Caco-2 (cell line): ENCODE measurements at places on chromosomes 1 and 21.

DNA sequence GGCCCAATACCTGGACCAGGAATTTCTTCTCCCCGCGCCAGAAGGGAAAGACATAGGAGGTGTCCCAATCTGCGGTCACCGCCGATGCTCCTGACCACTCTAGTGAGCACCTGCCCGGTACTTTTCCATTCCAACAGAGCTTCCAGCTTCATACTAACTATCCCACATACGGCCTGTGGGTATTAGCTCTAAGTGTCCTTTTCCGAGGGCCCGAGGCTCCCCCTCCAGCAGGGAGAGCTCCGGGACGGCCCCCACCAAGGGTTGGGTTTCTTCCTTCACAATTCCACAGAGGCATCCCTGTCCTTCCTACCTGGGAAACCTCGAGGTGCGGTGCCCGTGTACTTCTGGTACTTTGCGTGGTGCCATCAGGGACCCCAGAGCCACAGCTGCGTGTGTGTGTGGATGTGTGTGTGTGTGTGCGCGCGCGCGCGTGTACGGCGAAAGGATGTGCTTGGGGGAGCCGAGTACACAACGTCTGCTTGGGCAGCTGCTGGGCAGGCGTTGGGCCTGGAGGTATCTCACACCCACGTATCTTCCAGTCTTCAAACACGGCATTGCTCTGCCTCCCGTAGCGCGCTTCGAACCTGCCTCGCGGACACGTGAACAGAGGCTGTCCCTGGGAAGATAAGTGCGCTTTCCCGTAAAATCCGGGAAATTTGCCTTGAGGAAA lies 2.4 kb upstream of the SIM2 start:
- no peak for DNase-seq

DNA sequence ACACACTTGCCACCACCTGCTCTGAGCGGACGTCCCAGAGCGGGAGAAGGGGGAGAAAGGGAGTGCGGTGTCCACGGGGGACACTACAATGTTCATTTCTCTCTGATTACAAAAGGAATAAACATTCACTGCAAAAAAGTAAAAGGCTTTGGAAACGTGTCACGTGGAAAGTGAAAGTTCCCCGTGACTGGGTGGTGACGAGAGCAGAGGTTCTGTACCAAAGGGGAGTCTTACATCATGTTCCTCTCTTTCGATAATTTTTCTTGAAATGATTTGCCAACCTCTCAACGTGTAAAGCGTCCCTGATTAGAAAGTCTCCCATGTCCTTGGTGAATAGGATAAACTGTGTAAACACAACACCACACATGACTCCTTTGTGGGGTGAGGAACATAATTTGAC lies 22.0 kb upstream of the PRDM15 start:
- DNase-seq = no peak

DNA sequence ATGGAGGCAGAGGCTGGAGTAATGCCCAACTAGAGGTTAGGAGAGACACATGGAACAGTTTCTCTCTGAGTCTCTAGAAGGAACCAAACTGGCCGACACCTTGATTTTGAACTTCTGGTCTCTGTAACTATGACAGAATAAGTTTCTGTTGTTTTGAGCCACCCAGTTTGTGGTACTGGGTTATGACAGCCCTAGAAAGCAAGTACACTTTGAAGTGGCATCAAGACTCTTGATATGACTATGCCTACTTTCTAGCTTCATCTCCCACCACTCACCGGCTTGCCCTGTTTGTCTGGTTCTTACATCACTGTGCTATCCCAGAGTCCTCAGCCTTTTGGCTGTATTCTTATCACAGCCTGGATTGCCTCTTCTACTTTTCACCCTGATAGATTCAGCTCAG lies 230.3 kb upstream of the USP24 start:
- DNase-seq = no peak

DNA sequence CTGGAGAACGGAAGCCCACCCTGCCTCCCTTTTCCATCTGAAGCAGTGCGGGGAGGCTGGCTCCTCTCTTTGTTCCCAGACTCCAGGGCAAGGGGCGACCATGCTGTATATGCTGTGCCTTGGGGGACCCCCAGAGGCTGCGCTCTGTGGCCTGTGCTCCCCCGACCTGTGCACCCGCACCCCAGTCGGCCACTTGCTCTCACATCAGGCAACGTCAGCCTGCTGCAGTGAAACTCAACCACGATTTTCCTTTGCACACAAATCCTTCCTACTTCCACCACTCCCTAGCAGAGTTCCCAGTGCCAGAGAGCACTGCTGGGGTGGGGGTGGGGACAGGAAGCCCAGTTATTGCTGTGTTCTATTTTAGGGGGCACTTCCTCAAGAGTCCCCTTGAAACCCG lies 52.5 kb downstream of the SIM2 start:
- no peak for DNase-seq

GRCh38 chr1:2472561-2473177 lies 3.4 kb upstream of the PLCH2 start:
- DNase-seq = no peak

- DNase-seq = no peak
Measured at GRCh38 chr1:174989536-174990220, 10.1 kb upstream of the CACYBP start.

- DNase-seq = no peak
Measured at GRCh38 chr1:59176471-59176870, 120.4 kb upstream of the FGGY start.

- DNase-seq = no peak
Measured at GRCh38 chr1:226593541-226593940, 45.0 kb downstream of the STUM start.

DNA sequence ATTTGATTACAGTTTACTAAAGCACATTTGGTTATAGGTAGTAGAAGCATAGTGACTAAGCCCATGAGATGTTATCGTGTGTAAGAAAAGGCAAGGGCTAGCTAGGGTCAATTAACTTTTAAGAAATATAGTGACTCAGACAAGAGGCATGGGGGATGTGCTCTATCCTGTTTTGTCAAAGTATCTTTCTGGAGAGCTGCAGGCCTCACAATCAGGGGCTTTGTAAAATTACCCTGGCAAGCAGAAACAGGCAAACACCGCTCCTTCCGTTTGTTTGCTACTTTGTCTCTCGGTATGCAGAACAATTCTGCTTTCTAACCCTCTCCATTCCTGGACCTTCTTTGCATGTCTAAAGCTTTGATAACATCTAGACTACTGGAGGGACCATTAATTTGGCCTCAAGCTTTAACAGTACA lies 26.1 kb upstream of the ZNF697 start:
- no peak for DNase-seq

DNA sequence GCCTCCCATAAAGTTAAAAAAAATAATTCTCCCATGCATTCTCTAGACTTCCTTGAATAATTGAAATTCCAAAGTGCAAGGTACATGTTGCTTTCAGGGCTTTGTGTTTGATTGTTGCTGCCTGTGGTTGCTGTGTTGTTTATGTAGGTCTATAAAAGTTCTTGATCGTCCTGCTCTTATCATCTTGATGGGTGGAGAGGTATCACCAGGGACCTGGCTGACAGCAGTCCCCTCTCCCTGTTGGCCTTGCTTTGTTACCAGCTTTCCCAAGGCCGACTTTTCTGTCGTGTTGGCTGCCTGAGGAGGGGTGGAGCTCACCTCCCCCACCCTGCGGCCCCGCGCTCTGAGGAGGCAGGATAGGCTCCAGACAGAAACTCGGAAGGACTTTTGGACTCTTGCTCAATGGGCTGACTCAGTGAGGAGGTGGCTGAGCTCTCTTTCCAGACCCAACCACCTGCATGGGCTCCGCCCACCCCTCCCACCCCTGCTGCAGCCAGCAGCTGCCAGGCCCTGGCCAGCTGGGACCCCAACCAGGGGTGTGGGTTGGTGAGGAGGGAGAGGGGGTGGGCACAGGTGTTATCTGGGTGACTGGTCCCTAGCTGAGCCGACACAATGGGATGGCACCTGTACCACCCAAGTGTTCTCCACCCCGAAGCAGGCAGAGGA lies 2.0 kb downstream of the INAVA start:
- DNase-seq = peak; percentile 97

GRCh38 chr1:192631749-192632148 lies 4.2 kb upstream of the RGS13 start:
- no peak for DNase-seq

DNA sequence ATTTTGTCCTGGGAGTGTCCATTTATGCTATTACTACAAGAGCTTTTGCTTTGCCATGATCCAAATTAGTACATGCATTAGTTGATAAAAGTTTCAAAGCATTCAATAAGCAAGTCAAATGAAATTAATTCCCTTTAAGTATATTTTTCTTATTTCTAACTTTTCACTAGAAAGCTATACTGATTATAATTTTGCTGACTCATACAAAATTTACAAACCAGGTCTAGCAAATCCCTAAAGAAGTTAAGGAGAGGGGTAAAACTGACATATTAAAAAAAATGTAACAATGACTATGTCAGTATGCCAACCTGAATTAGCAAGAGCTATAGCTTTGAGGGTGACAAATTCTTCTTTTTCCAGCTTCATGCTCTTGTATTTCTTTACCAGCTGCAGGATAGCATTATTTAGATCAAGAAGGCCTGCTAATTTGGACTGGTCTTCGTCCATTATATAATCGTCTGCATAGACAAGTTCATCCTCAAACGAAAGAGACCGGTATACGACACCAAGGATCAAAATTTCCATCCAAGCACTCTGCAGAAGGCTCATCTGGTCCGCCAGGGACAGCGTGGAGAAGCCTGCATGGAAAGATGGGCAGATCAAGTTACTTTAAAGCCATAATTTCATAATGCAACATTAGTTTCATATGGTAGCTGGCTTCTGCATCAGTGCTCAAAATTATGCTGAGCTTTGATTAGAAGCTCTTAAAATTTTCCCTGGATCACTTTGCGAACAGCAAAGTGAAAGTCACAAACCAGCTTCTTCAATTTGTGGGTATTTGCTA lies 95.8 kb upstream of the USH2A start:
- DNase-seq = no peak

- no peak for DNase-seq
Measured at GRCh38 chr1:109904105-109904817, 6.4 kb upstream of the CSF1 start.

DNA sequence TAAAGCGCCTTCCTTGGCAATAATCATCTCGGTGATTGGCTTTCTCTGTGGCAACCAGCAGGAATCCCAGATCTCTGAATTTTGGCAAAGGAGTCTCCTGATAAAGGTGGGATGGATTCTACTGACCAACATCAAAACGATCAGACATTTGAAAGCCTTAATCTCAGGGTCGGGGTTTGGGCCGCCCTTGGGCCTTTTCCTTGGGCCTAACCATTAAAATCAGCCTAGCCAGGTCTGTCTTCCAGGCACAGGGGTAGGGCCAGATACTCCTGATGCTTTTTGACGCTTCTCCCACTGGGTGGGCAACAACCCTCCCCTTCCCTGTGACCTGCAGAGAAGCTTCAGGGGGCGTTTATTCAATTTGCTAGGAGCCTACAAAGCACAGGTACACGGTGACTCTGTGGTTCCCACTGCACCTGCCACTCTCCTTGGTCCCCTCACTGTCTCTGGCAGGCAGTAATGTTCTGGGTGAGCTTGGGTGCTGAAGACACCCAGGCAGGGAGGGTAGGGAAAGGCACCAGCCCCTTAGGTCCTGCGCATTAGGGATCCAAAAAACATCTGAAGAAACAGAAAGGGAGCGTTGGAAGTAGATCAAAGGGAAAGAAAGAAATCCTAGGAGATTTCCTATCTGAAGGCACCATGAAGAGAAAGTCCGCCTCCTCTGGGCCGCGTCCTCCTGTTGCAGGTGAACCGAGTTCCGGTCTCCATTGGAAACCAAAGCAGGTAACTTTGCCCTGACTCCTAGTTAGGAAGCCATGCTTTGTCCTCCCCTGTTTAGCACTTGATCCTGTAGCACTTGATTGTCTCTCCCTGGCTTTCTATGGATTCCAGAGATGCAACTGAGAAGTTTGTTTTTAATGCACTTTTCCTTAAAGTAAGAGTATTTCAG lies 12.3 kb downstream of the RNU1-2 start:
- no peak for DNase-seq

GRCh38 chr1:246146804-246147523 lies 360.1 kb downstream of the SMYD3 start:
- DNase-seq = no peak

GRCh38 chr1:227308367-227309336 lies 9.6 kb downstream of the CDC42BPA start:
- DNase-seq = no peak

GRCh38 chr1:155174324-155175280 lies 953 bp downstream of the TRIM46 start:
- DNase-seq = no peak

- peak; percentile 23 for DNase-seq
Measured at GRCh38 chr1:101520302-101520701, 283.5 kb downstream of the S1PR1 start.

- DNase-seq = no peak
Measured at GRCh38 chr21:30194701-30195299, 21.1 kb downstream of the CLDN8 start.

GRCh38 chr1:248696774-248697173 lies 5.8 kb downstream of the OR14I1 start:
- DNase-seq = no peak

- DNase-seq = no peak
Measured at GRCh38 chr1:215635827-215636226, 68.7 kb downstream of the KCTD3 start.

DNA sequence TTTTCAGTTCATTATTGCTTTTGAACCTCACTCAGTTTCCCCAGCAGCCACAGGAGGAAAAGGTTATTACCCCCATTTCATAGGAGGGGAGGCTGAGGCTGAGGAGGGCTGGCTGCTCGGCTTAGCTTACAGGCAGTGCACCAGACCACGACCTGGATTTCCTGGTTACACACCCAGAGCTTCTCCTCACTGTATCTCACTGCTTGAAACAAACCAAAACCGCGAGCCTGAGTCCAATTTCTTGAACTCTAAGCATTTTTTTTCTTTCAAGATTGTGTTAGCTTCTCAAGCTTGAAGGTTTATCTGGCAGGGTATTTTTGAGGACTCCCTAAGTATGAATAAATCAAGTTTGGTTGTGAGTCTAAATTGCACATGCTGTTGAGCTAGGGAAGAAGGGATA lies 188.9 kb upstream of the EDN2 start:
- no peak for DNase-seq

GRCh38 chr21:45406801-45407628 lies 2.0 kb downstream of the COL18A1 start:
- DNase-seq = no peak

DNA sequence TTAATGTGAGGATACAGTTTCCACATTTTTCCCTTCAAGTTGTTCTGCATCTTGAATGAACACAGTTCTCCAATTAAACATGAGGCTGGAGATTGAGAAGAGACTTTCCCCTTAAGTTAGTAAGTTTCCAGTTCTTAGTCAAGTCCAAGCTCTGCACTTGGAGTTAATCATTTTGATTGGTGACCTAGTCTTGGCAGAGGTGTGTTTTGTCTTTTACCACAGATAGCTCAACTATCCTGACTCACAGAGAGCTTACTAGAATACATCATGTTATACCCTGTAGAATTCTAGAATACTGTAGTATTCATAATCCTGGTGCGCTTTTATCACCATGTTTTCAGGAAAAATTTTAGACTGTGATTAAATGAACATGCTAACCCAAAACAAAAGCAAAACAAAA lies 129.2 kb downstream of the CYYR1 start:
- DNase-seq = no peak

DNA sequence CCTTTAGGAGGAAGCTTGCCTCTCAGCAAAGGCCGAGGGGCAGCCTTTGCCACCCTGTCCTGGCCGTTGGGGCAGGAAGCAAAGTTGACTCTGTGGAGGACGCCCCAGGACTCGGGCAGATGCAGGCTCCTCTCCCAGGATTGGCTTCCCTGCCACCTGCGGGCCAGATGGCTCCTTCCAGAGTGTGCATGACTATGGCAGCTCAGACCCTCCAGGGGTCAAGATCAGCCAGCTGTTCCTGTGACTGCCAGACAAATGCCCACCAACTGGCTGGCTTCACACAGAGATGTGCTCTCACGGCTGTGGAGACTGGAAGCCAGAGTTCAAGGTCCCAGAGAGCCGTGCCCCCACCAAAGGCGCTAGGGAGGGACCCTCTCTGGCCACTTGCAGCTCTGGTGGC lies 87.0 kb upstream of the VAMP3 start:
- DNase-seq = no peak

GRCh38 chr1:7117399-7118281 lies 332.4 kb downstream of the CAMTA1 start:
- DNase-seq = peak; percentile 3
